NCI-H69 (cell line): ENCODE measurements at places on chromosomes 7 and 10.

GRCh38 chr10:63133821-63134557 is 861 bp downstream of the NRBF2 start:
- DNase-seq = no peak

DNA sequence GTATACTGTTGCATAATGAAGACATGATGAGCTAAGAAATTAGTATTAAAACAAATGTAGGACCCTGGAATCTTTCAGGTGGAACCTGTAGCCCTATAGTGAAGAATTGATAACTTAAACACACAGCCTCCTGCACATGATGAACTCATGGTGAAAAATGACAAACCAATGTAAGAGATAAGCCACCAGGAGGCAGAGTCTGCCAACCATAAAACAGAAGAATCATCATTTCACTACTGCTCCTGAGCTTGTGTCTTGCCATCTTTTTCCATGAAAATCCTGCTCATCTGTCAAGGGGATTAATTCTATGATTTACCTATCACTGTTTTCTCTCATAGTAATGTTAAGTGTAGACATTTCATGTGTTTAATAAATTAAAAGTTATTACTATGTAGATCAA is 363.9 kb downstream of the MALRD1 start:
- peak; percentile 3 for DNase-seq

DNA sequence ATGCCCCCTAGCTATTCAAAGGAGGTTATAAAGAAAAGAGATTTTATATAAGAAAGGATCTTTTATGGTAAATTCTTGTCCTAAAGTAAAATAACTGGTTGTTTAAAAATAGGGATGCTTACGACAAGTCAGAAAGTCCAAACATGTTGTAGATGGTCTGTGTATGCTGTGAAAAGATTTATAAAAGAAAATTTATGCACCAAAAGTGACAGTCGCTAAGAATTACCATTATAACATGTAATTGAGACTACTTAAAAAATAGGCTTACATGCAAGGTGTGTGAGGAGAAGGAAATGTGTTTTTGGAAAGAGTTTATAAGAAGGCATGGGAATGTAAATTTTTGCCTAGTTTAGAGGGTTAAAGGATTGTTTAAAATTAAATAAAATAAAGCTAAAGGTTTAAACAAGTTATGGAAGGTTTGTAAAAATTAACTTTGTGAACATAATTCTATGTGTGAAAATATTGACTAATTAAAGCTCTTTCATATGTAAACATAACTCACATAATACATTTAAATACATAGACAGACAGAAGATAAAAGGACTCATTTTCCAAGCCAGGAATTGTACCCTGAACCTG is 118.5 kb downstream of the LYZL1 start:
- DNase-seq = no peak

GRCh38 chr10:34200355-34200901 is 614.7 kb downstream of the PARD3 start:
- peak; percentile 75 for DNase-seq

DNA sequence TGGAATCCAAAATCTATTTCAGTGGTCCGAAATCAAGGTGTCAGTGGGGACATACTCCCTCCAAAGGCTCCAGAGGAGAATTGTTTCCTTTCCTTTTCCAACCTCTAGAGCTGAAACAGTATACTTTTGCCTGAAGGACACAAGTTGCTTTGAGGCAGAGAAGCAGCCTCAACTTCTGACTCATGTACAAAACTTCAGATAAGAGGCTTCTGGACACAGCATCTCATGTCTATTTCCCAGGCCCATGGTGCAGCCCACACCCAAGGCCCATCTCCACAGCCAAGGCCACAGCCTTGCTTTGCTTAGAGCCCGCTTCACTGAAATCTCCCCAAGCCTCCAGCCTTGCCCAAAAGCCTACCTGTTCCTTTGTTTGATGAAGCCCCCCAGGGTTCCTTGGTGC is 68.9 kb downstream of the ZNF467 start:
- DNase-seq = no peak

DNA sequence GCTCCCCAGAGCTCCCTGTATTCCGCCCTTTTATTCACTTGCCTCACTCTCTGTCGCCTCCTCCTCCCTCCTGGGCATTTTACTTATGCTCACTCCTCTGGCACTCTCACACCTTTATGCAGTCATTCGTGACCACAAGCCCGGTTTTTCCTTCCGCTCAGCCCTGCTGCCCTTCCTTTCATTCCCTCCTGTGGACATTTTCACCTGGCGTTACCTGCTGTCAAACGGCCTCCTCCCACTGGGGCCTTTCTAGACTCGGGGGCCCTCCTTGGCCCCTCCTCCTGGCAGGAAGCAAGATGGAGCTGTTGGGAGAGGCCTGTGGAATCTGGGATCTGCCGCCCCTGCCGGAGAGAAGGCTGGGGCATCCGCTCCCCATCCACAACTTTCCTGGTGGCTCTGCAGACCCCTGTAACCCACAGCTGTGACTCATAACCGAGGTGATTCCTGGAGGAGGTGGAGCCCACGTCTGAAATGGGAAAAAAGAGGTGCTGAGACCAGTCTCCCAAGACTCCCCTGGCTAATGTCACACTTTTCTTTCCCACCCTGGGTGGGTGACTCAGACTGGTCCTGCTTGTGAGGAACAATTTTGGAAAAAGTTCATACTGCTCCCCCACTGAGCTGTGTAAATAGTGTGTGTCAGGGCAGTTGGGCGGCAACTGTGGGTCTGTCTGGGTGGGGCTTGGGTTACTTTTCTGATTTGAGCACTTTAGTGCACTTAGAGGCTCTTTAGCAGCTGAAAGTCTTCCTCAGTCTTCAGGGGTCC is 1.2 kb downstream of the VCL start:
- DNase-seq = peak; percentile 79

- DNase-seq = no peak
Observed at GRCh38 chr7:92799446-92800211, 36.7 kb downstream of the CDK6 start.

GRCh38 chr10:3213758-3214515 is 41.4 kb upstream of the PITRM1 start:
- DNase-seq = no peak

DNA sequence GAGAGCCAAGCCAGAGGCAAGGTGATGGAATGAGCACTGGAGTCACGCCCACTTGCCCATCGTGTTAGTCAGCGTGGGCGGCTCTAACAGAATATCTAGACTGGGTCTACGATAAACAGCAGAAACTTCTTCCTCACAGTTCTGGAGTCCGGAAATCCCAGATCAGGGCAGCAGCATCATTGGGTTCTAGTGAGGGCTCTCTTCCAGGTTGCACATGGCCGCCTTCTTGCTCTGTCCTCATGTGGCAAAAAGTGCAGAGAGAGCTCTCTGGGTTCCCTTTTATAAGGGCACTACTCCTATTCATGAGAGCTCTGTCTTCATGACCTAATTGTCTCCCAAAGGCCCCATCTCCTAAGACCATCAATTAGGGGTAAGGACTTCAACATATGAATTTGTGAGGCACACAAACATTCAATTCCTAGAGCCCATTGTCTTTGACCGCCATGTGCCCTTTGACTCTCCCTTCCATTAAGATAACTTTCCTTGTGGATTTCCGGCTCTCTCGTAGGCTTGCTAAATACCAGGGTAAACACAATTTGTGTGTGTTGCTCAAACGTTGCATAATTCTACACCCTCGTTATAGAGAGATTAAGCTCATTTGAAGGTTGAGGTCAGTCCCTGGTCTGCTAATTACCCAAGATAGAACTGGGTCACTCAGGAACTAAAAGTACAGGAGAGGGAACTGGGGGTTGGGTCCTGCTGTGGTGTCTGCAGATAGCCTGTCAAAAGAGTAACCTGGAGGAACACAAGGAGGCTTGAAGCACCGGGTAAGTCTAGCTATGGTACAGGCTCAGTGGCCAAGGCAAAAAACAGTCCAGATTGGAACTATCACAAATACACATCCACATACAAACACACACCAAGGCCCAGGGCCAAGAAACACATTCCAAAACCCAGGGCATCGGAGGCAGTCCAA is 28.7 kb upstream of the USP6NL start:
- DNase-seq = peak; percentile 14

DNA sequence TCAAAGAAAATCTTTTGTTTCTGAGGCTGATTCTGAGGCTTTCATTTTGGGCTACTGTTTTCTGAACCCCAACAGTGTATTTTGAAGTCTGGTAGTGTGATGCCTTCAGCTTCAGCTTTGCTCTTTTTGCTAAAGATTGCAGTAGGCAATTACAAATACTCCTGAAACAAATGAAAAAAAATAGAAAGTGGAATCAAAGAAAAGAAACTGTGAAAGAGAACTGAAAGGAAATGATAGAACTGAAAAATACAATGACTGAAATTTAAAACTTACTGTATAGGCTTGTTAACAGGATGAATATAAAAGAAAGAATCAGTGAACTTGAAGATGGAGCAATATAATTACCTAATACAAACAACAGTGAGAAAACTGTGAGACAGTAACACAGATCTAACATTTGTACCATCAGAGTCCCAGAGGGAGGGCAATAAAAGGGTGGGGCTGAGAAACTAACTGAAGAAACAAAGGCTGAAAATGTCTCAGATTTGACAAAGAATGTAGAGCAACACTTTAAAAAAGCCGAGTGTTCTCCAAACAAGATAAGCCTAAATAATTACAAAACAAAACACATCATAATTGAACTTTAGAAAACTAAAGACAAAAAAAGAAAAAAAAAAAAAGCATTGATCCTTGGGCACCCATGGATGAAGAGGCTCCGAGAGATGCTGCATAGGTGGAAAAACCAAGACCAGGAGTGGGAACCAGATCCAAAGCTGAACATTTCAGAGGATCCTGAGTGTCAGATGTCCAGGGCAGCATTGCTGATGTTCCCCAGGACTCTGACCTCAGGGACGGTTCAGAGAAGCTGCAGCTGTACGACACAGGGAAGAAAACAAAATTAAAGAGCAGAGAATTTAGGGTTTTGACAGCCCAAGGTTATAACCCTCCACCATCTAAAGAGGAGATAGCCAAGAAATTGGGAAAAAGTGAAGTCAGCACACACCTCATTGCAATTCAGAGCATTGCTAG is 223.2 kb upstream of the IGFBP3 start:
- DNase-seq = no peak

DNA sequence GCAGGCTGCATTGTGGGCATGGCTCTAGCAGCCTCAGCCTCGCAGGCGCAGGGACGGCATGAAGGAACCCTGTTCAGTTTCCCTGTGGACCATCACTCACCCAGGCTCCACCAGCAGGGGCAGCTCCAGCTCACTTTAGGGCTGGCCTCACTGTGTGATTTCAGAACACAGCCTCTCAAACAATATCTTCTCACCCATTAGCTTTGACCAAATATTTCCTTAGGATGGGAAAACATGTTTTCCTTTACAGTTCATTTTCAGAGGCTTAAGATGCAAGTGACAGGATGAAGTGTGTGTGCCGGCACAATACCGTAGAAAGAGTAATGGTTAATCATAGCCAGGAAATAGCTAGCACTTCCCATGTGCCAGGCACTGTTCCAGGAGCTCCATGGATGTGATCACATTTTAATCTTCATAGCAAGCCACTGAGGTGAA is 58.2 kb downstream of the LANCL2 start:
- no peak for DNase-seq

DNA sequence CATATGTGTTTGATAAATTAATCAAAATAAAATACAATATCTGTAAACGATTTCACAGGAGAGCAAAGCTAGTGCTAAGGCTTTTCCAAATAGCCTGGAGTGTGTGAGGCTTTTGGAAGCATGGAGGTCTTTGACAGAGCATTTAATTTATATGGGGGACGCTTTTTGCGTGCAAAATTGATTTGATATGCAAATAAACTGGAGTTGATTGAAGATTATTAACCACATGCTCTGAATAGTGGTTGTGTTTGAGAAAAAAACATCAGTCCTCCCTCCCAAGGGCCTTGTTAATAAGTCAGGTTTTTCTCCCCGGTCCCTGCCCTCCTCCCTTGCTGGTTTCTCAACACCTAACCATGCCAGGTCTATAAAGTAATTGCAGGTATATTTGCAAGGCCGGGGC is 85.1 kb upstream of the FGFR2 start:
- DNase-seq = peak; percentile 18

GRCh38 chr7:135859538-135859937 is 110.9 kb upstream of the FAM180A start:
- no peak for DNase-seq

DNA sequence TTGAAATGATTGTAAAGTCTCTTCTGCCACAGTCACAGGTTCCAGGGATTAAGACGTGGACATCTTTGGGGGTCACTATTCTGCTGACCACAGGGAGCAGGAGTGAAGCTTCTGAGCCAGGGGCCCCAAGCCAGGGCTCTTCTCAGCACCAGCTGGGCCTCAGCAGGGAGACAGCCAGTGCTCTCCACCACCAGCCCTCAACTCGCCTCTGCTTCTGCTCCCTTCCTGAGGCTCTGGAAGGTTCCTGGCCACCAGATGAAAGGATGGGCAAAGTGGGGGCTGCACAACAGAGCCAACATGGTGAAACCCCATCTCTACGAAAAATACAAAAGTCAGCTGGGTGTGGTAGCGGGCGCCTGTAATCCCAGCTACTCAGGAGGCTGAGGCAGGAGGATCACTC is 11.2 kb upstream of the CRYGN start:
- no peak for DNase-seq

- DNase-seq = peak; percentile 72
Observed at GRCh38 chr10:25226775-25227682, 52.2 kb downstream of the GPR158 start.

GRCh38 chr10:126455766-126456405 is 67.6 kb upstream of the ADAM12 start:
- DNase-seq = no peak

- DNase-seq = no peak
Observed at GRCh38 chr7:6413637-6414036, 34.1 kb downstream of the DAGLB start.

DNA sequence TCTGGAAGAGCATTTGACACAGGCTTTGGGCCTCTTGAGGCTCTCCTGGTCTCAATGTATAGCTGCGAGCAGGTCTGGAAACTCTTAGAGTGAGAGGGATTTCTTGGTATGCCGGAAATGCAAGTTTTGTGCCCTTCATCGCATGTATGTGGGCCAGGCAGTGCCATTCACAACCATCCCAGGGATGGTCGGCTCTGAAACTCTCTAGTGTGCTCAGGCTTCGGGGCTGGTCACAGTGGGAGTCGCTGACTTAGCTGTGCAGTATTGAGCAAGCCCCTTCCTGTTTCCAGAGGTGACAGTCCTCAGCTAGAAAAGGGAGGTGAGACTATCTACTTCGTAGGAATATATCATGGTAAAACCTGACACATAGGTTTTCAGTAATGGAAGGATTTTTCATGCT is 2.0 kb upstream of the AOAH start:
- no peak for DNase-seq

- DNase-seq = no peak
Observed at GRCh38 chr7:133828906-133829305, 298.2 kb upstream of the LRGUK start.
